ENCODE measurements at places on chromosomes 7 and 10. TPM values are rescaled to one million over a fixed set of nuclear protein-coding genes. Genes with fewer than 3 reads are reported as not detected.

CRYGN gene
- 0.65 TPM for polyA plus RNA-seq

ANKRD30A gene
- not detected for polyA plus RNA-seq

AGAP3 gene
- polyA plus RNA-seq, result 3.7 TPM

HOGA1 gene
- polyA plus RNA-seq, result not detected

FAM25C gene
- polyA plus RNA-seq, result not detected

FMC1 gene
- 45.3 TPM for polyA plus RNA-seq

NRAP gene
- not detected for polyA plus RNA-seq

ELMO1 gene
- polyA plus RNA-seq, result 44.9 TPM

SYT15B gene
- not detected for polyA plus RNA-seq

ENTPD1 gene
- polyA plus RNA-seq, result 0.17 TPM

RADIL gene
- polyA plus RNA-seq, result 0.02 TPM

AGR2 gene
- not detected for polyA plus RNA-seq

FERD3L gene
- not detected for polyA plus RNA-seq

OR2A5 gene
- not detected for polyA plus RNA-seq

SDK1 gene
- polyA plus RNA-seq, result not detected

UNCX gene
- not detected for polyA plus RNA-seq

CALCR gene
- not detected for polyA plus RNA-seq

ANKRD61 gene
- 0.36 TPM for polyA plus RNA-seq

FBXW4 gene
- 6.5 TPM for polyA plus RNA-seq

COL17A1 gene
- not detected for polyA plus RNA-seq

TRIM4 gene
- polyA plus RNA-seq, result 22.2 TPM

EIF4EBP2 gene
- polyA plus RNA-seq, result 47.7 TPM

FAM25G gene
- polyA plus RNA-seq, result not detected

FGF8 gene
- not detected for polyA plus RNA-seq

SFTPA1 gene
- not detected for polyA plus RNA-seq

TRDMT1 gene
- polyA plus RNA-seq, result 10.6 TPM

TRPV5 gene
- not detected for polyA plus RNA-seq

SPDYE1 gene
- polyA plus RNA-seq, result not detected

PDIA4 gene
- polyA plus RNA-seq, result 94.0 TPM

EBLN1 gene
- polyA plus RNA-seq, result not detected

UPK3B gene
- polyA plus RNA-seq, result not detected

TACR2 gene
- polyA plus RNA-seq, result not detected

CYP3A4 gene
- polyA plus RNA-seq, result not detected

EPC1 gene
- 36.9 TPM for polyA plus RNA-seq

NPFFR1 gene
- not detected for polyA plus RNA-seq
